Activated naive CD4-positive, alpha-beta T cell treated with Interleukin-2 at 50 U/mL for 16 hours (primary cell): ENCODE measurements at places on chromosomes 2 and 18.

DNA sequence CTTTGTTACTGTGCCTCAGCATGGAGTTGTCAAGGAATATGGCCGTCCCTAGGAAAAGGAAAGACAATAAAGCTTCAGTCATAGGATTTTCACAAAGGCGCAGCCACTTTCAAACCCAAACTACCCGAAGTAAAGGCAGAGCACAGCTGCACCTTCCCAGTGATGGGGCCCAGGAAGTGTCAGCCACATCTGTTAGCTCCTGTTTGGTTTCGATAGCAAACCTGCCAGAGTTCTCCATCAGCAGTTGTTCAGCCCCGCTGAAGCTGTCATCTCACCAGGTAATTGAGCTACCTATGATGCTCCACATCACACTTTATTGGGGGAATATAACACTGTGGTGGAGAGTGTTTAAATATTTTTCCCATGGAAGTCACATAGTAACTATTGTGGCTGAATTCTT lies 80.7 kb downstream of the LRATD1 start:
- no peak for DNase-seq

- no peak for DNase-seq
These were observed 31.6 kb upstream of the VWC2L start for GRCh38 chr2:214379227-214379626.

DNA sequence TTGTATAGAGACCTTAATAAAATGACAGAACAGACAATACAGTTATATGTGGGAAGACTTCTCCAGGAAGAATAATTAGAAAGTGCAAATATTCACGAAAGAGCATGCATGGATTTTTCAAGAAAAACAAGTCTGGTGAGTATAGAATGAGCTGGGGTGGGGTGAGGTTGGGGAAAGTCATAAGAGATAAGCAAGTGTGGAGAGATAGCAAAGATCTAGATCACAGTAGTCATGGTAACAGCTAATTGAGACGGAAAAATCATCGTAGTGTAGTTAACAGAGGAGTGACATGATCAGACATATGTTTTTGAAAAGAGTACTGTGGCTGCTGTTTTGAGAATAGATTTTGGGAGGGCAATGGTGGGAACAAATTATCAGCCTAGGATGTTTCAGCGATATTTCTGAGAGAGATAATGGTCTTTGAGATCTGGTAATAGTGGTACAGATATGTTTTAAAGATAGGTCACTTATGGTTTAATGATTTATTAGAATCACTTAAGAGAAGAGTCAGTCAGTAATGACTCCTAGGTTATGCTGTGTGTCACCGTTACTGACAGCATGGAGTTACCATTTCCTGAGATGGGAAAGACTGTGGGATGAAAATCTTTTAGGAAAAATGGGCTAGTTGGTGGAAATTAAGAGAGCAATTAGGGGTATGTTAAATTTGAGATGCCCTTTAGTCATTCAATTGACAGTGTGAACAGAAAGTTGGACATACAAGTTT lies 248.5 kb upstream of the SLC8A1 start:
- DNase-seq: no peak

GRCh38 chr18:12334366-12334808 lies 26.3 kb downstream of the TUBB6 start:
- no peak for DNase-seq

DNA sequence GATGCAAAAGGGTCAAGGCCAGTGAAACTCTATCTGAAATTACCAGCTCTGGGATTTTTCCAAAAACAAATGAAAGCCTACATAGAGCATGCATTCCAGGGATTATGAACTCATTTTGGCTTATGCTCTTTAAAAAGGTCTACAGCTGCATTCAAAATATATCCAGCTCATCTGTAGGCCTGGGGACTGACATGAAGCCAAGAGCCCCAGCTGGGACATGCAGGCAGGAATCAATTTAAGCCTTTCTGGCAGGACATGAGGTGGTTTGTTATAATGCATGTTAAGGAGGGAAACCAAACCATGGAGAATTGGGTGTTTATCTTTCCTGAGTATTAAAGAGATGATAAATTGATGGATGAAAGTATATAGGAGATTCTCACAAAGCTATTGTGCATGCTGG lies 164.5 kb downstream of the RBM43 start:
- no peak for DNase-seq

GRCh38 chr2:186485576-186485870 lies 537 bp upstream of the ZC3H15 start:
- DNase-seq: no peak

GRCh38 chr18:76589866-76590265 lies 94.8 kb upstream of the ZNF516 start:
- DNase-seq: no peak

DNA sequence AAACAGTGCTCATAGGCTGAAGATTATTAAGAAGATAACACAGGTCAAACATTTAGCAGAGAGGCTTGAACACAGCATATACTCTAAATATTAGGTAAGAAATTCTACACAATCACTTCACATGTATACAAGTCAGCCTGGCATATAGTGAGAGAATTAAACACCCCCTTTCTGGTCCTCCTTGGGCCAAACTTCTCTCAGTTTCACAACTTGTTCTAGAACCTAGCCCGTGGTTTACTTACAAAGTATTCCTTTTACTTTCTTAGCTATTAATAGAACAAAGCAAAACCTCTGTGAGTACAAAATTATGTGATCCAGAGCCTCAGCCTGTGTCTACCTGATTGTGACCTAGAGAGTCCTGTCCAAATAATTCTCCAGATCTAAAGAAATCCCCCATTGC lies 562.8 kb downstream of the TNS1 start:
- no peak for DNase-seq

GRCh38 chr2:124530203-124530602 lies 505.1 kb downstream of the CNTNAP5 start:
- no peak for DNase-seq

GRCh38 chr2:159410276-159410675 lies 123.8 kb upstream of the WDSUB1 start:
- DNase-seq: no peak

- peak; percentile 63 for DNase-seq
These were observed 59.8 kb upstream of the IL1R1 start for GRCh38 chr2:102082571-102083392.

DNA sequence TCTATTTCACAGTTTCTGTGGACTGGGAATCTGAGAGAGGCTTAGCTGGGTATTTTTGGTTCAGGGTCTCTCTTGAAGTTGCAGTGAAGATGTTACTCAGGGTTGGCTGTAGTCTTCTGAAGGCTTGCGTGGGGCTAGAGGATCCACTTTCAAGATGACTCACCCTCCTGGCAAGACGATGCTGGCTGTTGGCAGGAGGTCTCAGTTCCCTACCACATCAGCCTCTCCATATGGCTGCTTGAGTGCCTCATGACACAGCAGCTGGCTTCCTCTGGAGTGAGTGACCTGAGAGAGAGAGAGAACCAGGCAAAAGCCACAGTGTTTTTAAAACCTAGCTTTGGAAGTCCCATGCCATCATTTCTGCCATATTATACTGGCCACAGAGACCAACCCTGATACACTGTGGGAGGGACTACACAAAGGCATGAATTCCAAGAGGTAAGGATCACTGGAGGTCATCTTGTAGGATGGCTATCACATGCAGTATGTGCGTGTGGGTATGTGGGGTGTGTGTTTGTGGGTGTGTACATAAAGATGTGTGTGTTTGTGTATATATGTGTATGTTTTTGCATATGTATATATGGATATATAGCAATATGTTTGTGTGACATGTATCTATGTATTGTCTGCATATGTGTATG lies 25.1 kb downstream of the DNPEP start:
- no peak for DNase-seq

- DNase-seq: no peak
These were observed 111.7 kb downstream of the GALR1 start for GRCh38 chr18:77361382-77361781.

- DNase-seq: no peak
These were observed 53.6 kb upstream of the EML6 start for GRCh38 chr2:54669677-54670484.

DNA sequence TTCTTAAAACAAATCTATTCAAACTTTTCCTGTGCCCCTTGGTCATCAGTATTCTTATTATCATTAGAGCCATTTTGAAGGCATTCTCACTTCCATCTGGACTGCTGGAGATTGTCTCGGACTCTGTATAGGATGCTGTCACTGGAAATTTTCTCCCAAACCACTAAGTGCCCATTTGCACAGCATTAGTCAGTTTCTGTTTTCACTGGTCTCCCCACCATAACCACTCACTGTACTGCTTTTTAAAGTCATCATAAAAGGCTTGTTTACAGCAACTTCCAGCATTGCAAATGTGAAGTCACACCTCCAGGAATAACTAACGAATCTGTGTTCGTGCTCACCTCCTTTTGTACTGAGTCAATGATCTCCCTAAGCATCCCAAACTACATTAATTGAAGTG lies 150.9 kb upstream of the SERTAD2 start:
- DNase-seq: no peak

- no peak for DNase-seq
These were observed 63.1 kb downstream of the PARD3B start for GRCh38 chr2:204608237-204608939.
